Activated CD8-positive, alpha-beta memory T cell treated with anti-CD3 and anti-CD28 coated beads for 1 hour (primary cell): ENCODE measurements at places on chromosomes 4 and X.

GRCh38 chr4:81665649-81666048, 193.9 kb upstream of the RASGEF1B start:
- DNase-seq: no peak

DNA sequence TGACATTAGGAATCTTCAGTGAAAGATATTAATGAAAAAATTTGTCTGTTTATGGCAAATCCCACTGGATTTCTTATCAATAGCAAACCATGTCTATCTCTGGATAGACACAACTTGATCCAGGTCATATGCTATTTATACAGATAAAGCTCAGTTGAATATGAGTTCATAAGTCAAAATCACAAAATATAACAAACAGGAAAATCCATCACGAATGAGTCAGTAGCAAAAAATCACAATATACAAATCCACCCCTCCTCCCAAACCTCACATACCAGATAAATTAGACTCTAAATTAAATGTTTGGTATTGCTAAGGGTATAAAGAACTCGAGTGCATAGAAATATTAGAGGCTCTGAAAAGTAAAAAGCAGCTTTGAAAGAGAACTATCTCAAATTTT, 420.5 kb downstream of the TLL1 start:
- DNase-seq: no peak

- DNase-seq: no peak
Measured at GRCh38 chr4:39369301-39369700, 3.1 kb upstream of the RFC1 start.

- no peak for DNase-seq
Measured at GRCh38 chr4:955931-956381, 17.4 kb downstream of the DGKQ start.

- DNase-seq: no peak
Measured at GRCh38 chr4:74117024-74117534, 18.1 kb upstream of the CXCL2 start.
